NCI-H82 (cell line): ENCODE measurements at places on chromosomes 12 and 14.

DNA sequence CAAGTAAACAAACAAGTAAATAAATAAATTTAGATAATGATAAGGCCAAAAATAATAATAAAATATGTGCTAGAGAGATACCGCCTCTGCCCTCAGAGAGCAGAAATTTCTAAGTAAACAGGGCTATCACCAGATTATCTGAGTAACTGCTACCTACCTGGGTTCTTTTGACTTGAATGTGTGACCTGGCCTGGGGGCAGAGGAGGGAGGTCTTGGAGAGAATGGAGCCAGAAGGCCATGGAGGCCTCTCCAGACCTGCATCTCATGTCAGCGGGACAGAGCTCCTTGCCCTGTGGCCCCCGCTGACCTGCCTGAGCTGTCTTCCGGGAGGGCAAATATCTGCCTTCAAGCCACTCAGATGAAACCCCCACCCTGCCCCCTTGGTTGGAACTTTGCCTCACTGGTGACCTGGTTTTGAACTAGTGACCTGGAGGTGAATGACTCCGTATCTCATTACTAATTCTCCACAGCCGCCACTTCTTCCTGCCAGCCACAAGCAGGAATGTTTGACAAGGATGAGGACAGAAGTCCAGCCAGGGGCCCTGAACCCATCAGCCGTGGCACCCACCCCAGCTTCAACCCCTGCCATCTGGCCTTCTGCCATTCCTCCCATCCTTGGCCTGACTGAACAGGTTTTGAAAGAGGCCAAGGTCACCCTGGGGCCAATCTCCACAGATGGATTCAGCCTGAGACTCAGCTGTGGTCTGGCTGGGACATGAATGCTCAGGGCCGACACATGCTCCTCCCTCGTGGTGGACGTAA lies 86.8 kb upstream of the PARP11 start:
- no peak for DNase-seq

DNA sequence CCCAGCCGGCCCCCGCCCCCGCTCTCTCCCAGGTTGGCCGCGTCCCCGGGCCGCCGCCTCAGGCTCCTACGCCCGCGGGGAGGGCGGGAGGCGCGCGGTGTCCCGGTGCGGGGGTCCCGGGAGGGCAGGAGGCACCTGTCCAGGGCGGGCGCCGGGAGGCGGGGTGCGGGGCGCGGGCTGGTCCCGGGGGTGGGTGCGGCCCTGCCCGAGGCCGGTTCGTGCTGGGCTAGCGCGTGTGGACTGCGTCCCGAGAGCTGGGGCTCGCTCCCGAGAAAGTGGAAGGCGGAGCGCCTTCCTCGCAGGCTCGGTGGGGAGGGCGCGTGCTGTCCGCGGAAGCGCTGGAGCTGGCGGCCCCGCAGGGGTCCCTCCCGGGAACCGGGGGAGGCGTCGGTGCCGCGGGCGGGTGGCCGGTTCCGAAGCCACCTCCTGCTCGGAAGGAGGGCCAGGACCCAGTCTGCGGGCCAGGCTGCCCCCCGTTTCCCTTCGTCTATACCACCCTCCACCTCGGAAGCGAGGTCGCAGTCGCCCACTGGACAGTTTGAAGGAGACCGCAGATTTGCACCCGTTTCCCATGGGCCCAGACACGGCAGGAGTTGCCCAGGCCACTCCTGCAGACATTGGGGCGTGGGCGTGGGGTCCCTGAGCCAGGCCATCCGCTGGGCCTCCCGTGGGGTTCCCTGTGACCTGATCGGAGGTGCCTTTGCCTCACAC lies 636 bp downstream of the ZFYVE21 start:
- peak; percentile 20 for DNase-seq

DNA sequence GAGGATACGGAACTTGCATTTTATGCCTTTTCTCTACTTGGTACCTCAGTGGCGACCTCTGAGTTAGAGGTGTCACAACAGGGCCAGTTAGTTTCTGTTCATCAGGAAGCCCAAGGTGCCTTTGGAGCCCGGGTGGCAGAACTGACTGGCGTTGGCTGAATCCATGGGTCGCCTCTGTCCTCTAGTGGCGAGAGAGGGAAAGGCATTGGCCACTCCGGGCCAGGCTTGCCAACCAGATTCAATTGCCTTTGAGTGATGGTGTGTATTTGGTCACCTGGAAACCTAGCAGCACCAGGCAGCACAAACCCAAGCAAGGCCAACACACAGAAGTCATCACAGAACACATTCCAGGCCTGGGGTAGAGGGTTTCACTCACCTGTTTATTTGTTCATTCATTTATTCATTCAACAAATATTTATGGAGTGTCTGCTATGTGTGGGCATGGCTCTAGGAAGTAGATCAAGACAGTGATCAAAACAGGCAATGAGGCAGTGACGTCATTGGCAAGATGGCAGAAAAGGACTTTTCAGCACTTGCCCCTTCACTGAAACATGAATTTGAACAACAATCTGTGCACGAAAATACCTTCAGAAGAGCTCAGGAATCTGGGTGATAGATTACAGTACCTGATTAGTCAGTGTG lies 40.5 kb upstream of the KCNA5 start:
- DNase-seq = peak; percentile 75

DNA sequence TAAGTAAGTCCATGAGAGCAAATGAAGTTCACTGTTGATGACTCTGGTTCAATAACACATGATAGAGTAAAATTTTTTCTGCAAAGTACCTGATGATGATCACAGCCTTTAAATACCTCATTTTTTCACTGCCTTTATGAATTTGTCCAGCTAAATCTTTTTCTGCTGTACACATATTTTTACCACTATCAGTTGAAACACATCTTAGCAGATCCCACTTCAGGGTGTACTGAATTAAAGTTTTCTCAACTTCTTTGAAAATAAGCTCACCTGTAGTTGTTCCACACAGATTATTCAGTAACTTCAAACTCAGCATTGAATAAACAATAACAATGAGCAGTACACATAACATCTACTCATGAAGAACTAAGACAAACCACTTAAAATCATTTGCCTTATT lies 385.9 kb downstream of the NELL2 start:
- DNase-seq = no peak

DNA sequence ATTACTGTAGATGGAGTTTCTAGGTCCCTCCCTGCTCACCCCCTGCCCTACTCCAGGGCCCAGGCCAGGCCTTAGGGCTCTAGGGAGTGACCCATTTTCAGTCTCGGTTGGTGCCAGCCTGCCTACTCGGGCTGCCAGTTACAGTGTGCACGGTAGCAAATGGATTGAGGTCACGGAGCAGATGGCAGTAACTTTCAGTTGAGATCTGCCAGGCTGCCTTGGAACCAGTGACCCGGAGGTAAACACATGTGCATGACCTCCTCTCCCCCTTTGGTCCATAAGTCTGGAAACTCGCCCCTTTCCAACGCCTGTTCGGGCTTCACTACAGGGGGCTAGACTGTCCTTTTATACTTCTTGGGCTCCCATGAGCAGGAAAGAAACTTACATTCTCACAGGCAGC lies 139.7 kb upstream of the TBX3 start:
- DNase-seq = peak; percentile 56

GRCh38 chr14:68482018-68482417 lies 310.8 kb downstream of the ZFP36L1 start:
- DNase-seq = no peak

- DNase-seq = no peak
These were observed 20.2 kb downstream of the UBE3B start for GRCh38 chr12:109497675-109498074.

DNA sequence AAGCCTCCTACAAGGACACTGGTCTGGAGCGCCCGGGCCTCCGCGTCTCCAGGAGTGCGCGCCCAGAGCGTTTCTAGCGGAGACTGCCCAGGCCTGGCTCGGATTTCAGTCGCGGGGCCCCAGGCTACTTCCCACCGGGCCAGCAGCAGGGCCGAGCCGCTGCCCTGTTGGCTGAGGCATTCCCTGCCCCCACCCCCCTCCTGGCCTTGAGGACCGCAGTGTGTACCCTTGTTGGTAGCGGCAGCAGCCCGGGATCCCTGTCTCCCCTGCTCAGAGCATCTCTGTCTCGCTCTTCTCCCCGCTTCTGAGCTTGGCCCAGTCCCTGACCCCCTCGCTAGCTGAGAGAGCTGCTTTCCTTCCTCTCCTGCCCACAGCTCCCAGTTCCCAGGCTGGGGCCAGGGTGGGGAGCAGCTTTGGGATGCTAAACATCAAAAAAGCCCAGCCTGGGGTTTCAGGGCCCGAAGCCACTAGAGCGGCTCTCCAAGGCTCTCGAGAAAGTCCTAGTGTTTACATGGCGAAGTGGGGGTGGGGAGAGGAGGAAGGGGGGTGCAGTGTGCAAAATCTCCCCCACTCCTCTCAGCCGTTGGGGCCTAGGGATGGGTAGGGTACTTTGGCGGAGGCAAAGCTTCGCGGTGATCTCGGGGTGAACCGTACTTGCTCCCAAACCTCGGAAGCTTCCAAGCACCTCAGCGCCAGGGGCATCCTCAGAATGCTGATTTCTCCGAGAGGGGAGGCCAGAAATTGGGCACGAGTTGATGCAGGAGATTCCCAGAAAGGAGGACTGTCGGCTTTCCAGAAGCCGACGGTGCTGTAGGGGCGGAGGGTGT lies 6.4 kb downstream of the NKX2-1 start:
- no peak for DNase-seq

DNA sequence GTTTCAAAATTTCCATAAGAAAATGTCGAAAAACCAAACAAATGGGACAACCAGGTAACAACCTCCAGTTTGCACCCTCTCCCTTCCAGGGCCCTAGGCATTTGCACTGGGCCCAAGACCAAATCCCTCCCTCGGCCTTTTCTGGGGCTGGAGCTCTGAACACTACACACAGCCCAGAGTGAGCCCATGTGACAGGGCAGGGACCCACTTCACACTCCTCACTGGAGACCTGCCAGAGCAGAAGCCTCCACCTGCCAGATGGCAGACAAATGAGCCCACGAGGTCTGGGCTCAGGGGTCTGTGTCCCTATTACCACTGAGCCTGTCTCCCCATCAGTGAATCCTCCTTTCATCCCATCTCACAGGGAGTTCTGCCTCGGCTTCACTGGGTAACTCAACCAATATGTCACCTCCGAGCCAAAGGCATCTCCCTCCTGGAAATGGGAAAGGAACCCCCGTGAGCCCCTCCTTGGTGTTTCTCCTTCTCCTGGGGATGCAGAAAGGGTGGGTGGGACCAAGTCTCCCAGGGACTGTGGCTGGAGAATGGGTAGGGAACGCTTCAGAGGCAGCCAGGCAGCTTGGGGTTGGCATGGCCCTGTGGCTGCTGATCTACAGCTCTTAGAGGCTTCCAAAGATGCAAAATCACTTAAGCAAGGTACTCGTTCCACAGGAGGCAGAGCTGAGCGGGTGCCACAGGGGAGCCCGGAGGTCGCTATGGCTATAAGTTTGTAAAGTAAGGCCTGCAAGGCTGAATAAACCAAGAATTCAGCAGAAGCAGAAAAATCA lies 10.6 kb downstream of the VWF start:
- no peak for DNase-seq

DNA sequence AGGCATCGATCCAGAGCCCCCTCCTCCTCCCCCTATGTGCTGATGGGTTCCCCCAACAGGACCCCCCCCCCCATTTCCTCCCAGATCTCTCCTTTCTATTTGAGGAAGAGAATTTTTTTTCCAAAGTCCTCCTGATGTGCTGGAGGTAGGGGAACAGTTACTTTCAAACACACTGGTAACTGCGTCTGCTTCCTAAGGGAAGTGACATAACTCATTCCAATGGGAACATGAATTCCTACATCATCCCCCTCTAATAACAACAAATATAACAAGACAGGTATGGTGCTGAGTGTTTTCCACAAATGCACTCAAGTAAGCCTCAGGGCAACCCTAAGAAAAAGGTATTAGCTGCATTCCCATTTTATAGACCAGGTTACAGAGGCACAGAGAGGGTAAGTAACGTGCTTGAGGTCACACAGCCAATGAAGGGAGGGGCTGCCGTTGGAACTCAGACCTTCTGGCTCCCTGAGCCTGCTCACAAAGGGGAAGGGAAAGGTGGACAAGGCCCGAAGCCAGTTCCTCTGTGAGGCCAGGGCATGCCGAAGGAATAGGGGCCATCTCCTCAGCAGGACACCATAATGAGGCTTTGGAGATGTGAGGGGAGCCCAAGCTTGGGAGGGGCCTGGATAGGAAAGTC lies 121.1 kb upstream of the NCOR2 start:
- no peak for DNase-seq

DNA sequence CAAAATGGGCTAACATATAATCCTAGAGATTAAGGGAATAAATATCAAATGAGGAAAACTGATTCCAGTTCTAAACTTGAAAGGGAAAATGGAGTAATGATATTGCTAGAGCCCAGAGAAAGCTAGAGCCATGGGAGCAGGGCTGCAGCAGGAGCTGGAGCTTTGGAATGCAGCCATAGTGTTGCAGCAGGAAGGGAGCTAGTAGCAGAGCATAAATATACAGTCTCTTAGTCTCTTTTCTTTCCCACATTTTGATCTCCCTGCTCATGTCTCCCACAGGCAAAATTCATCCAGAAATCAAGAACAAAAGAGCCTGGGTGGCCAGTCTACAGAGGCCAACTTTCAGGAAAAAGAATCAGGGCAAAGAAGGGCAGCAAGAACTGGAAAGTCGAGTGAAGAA lies 253.7 kb downstream of the ATXN7L3B start:
- DNase-seq = no peak

DNA sequence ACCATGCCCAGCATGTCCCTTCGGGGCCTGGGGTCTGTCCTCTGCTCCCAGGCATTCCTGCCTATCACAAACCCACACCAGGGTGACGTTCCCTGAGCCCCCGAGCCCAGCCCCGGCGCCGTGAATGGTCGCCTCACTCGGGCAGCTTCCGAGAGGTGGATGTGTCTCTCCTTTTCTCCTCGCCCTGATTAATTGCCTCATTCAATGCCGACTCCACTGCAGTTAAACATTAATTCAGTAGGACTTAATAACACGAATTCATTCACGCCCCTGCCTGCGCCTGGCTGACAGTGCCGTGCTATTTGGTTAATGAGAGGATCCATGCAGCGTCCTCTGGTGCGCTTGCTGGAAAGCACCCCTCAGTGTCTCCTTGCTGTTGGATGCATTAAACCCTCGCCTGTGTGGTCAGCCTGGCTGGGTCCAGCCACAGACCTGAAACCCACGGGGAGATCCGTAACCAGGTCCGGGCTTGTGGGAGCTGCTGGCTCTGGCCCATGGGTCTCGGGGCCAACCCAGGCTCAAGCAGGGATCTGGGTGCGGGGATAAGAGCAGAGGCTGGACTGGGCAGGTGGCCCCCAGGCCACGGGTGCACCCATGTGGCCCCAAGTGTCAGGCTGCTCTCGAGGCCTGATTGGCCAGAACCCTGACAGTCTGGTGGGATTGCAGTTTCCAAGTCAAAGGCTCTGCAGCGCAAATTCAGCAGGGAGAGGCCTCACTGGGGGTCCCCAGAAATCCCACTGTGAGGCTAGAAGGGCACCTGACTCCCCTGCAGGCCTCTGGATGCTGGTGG lies 55.4 kb downstream of the FBRSL1 start:
- no peak for DNase-seq

DNA sequence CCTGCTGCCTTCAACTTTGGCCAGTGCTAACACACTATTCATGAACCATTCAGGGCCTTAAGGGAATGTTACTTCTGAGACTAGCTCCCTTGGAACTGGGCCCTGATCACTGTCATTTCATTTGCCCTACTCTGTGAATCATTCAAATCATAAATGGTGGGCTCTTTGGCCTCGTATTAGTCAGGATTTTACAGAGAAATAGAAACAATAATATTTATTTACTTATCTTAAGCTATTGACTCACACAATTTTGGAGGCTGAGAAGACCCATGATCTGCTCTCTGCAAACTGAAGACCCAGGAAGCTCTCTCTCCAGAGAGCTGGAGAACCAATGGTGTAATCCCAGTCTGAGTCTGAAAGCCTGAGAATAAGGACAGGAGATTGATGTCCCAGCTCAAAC lies 398.5 kb downstream of the LRIG3 start:
- no peak for DNase-seq

- peak; percentile 79 for DNase-seq
These were observed 172.8 kb downstream of the ETV6 start for GRCh38 chr12:11822081-11822834.

- DNase-seq = no peak
These were observed 24.7 kb upstream of the C14orf180 start for GRCh38 chr14:104554608-104555429.
